ENCODE measurements at places on chromosomes 13 and 19.

GRCh38 chr13:76890021-76890420, 3.8 kb upstream of the KCTD12 start:
- no peak for DNase-seq

DNA sequence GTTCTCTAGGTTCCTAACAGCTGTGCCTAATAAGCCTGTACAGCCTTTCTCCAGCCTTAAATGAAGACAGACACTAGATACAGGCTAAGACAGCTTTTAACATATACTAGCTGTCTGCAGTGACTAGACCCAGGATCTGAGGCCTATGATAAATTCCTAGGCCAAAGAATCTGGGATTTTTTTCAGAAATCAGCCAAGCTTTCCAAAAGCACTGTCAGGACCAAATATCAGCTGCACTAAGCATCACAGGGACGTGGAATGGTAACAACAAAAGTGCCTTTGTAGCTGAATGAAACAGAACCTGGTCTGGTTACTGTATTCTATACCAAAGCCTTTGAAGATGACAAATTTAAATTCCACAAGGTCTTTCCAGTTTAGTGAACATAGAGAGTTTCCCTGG, 77.9 kb upstream of the DOCK9 start:
- DNase-seq = no peak

DNA sequence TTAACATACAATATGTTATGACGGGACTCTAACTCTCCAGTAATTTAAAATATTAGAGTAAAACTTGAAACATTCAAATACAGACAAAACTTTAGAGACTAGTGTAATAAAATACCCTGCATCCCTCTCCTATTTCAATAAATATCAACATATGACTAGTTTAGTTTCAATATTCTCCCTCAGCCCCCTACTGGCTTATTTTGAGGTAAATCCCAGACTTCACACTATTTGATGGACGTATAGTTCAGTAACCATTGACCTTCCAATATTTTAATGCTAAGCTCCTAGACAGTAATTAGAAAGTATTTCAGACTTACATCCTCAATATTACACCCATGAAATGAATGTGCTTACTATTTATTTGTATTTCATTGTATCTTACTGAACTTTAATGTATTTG, 180.7 kb upstream of the STARD13 start:
- DNase-seq = no peak

- DNase-seq = no peak
Observed at GRCh38 chr19:10876459-10877240, 5.3 kb downstream of the CARM1 start.

DNA sequence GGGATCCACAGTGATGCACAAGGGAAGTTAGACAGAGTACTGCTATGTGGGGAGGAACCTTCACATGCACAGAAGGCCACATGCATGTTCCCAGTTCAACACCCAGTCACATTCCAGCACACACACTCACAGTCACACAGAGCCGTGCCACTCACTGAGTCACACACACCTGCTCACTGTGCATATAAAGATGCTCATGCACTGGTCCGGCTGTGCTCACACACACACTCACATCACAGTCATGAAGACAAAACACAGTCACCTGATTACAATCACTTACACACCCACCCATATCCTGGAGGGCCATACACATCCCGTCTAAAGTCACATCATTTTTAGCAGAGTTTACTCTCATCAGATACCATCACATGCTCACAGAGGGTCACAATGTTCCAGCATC, 478 bp downstream of the CLC start:
- DNase-seq = no peak

GRCh38 chr13:72246396-72246795, 379.4 kb upstream of the DACH1 start:
- no peak for DNase-seq

GRCh38 chr13:32409001-32409313, 19.0 kb downstream of the N4BP2L1 start:
- no peak for DNase-seq

GRCh38 chr13:39565036-39565949, 37.7 kb downstream of the LHFPL6 start:
- DNase-seq = no peak

DNA sequence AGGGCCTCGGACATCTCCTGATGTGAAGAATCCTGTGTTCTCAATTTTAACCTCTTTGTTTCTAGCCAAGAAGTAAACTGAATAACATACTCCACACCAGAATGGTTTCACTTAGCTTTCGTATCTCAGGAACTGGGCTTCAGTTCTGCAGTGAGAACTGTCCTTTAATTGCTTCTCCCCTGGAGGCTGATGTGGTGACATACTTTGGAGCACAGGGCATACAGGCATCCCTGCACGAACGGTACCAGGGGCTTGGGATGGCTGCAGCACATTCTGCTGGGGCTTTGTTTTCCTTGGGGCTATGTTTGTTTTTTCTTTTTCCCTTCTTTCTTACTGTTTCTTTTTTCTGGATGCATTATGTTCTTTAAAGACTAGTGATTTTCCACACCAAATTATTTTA, 230.5 kb downstream of the TM9SF2 start:
- DNase-seq = no peak

DNA sequence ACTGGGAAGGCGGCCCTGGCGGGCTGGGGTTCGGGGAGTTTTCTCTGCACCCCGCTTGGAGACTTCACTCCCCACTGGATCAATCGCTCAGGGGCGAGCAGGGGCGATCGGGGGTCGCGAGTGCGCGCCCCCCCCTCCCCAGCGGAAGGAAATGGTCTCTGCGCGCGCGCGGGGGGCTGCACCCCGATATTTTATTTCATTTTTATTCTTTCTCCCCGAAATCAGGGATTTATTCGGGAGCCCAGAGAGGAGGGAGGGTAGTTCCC, 421 bp downstream of the ARID3A start:
- no peak for DNase-seq

DNA sequence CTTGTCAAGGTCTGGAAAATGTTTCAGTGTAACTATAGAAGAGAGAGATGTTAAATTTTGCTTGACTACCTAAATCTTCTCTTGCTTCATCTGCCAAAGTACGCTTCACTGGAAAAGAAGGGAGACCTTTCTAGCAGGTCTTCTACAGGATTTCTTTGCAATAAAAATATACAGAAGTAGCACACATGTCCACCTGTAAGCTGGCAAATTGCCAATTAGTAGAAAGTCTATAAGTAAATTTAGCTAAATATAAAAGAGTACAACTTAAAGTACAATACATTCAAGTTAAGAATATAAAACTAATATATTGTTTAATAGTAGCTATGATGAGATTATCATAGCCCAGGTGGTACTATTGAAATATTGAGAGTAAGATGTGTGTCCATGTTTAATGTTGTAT, 128.5 kb upstream of the EDNRB start:
- DNase-seq = no peak

GRCh38 chr13:112740502-112741131, 50.8 kb downstream of the ATP11A start:
- DNase-seq = peak; percentile 64

- DNase-seq = peak; percentile 3
Observed at GRCh38 chr13:90686442-90686841, 661.0 kb upstream of the MIR17HG start.

- no peak for DNase-seq
Observed at GRCh38 chr19:44824761-44825160, 15.9 kb downstream of the BCAM start.

DNA sequence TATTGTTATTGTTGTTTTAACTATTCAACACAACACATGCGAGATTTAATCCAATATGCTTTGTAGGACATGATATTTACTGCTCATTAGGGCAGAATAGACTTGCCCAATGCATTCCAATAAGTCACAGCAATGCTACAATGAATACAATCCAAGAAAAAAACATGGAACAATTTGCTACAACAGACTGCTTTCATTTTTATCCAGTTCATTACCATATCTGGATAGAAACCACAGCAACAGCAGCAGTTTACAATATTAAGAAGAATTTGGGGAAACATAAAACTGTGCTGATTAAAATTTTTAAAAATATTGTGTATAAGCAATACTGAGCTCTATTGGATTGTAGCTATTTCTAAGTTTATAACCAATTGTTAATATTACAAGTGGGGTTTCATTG, 833.0 kb downstream of the DIAPH3 start:
- DNase-seq = no peak

GRCh38 chr19:7872306-7873204, 1.6 kb downstream of the PRR36 start:
- no peak for DNase-seq

DNA sequence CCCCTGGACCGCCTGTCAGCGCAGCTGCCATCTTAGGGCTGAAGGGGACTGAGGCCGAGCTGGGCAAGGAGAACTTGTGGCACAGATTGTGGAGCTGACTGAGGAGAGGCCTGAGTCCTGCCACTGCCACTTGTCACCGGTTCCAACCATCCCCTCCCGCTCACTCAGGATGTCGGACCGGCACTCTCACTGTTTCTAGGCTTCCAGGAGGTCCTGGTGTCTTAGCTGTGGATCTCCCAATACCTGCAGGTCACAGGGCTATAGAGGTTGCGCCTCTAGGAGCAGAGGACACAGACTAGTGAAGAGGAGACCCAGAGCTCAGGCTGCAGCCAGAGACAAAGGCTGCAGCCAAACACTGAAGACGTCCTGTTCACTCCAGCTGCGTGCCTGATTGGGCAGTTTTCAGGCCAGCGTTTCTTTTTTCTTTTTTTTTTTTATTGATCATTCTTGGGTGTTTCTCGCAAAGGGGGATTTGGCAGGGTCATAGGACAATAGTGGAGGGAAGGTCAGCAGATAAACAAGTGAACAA, 15.3 kb upstream of the ZNF486 start:
- DNase-seq = no peak

- DNase-seq = no peak
Observed at GRCh38 chr19:18391509-18392075, 5.6 kb downstream of the GDF15 start.

GRCh38 chr13:110126391-110126961, 180.5 kb downstream of the COL4A1 start:
- peak; percentile 28 for DNase-seq

DNA sequence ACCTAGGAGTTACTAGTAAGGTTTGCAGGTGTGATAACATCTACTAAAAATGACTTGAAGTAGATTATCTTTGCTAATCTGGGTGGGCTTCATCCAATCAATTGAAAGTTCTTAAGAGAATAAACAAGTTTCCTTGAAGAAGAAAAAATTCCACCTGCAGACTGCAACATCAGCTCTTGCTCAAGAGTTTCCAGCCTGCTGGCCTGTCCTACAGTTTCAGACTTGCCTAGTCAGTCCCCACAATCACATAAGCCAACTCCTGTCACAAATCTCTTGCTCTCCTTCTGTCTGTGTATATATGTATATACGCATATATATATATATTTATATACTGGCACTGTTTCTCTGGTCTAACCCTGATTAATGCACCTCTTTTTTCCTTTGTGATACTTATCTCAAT, 67.3 kb upstream of the ITM2B start:
- DNase-seq = no peak

DNA sequence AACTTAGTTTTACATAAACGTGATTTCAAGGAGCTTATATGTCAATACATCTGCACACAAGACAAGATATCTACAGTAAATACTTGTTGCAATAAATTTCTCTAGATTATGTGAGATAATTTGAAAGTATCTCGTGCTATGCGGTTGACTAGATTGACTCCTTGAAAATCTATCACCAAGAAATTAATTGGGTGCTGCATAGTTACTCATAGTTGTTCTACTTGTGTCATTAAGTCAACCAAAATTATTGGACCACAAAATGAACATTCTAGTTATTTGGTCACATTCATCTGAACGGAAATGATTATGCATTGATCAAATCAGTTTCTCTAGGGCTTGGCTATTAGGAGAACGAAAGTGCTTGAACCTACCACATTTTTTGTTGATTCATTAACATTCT, 2291.5 kb downstream of the PCDH9 start:
- DNase-seq = no peak

DNA sequence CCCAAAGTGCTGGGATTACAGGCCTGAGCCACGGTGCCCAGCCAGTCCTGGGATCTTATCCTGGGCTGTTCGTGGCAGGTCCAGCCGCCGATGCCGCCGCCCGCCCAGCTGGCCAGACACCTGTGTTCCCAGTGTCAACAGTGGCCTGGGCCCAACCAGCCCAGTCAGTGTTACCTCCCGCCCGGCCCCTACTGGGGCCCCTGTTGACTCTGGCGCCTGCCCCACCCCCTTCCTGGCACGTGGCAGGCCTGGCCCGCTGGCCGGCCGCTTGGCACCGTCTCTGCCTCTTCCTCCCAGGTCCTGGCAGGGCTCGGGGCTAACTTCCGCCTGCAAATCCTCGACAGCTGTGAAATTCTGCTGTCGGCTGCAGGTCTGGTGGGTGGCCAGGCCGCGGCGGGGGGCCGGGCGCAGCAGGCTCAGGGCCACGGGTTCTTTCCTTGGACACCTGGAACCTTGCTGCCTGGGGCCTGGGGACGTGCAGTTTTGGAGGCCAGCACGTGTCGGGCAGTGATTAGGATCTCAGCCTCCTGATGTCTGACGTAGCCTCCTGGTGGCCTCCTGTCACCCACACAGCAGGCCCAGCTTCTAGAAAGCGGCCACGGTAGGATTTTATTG, 9.1 kb downstream of the ARID3A start:
- peak; percentile 52 for DNase-seq

DNA sequence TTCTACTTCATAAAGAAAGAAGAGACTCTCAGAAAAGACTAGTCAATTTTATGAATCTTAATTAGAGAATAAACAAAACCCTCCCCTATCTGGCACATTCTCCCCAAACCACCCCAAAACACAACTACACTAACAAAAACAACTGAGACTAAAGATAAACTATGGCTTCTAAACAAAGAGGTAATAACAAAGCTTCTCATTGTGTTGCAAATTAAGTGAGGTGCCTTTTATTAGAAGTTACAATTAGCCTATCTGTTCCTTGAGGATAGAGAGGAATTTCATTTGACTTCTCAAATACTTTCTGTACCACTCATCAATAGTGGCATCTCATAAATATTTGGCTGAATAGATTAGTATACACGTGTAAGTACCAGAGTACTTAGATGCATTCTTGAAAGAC, 1196.2 kb downstream of the PCDH9 start:
- DNase-seq = no peak

DNA sequence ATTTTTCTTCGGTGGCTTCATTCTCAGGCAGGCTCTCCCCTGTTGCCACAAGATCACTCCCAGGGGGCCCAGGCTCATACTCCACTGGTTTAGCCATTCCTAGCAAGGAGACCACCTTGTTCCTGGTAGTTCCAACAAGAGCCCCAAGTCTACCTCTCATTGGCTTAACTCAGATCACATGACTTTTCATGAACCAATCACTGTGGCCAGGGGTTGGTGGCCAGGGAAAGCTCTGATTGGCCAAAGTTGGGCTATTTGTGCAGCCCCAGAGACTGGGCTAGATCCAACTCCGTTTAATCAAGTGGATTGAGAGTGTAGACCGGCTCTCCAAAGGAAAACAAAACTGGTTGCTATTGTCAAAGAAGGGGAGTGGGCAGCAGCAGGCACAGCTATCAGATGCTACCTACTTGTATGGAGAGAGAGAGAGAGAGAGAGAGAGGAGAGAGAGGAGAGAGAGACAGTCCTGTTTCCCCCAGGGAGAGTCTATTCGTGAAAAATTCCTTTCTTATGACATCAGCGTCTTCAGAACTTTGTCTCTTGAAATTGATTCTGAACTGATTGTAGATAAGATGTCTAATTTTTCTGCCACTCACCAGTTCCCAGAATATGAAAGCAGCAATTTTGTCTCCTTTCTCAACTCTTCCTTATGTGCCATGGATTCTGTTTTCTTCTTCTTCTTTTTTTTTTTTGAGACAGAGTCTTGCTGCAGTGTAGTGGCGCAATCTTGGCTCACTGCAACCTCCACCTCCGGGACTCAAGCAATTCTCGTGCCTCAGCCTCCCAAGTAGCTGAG, 5.9 kb downstream of the CEACAM19 start:
- DNase-seq = no peak

Data from putamen (tissue), 1 donor.